Large intestine (tissue), 12 donors: ENCODE measurements at places on chromosomes 6 and 20. TPM values are rescaled to one million over a fixed set of nuclear protein-coding genes. Genes with fewer than 3 reads are reported as not detected.

GRCh38 chr6:169912266-169913095, 161.1 kb downstream of the ERMARD start:
- no peaks in the 10 kb centered on the region for H3K4me1 ChIP-seq
- H3K27me3 ChIP-seq: no peaks in the 10 kb centered on the region
- no peak overlapping the region for H3K27ac ChIP-seq
- DNase-seq: no peak

The NUP153 gene
- 32.2 TPM for polyA plus RNA-seq

- no peaks in the 10 kb centered on the region for H3K36me3 ChIP-seq
- no peak overlapping the region for H3K27ac ChIP-seq
- H3K4me3 ChIP-seq: no peak overlapping the region
- H3K4me1 ChIP-seq: no peaks in the 10 kb centered on the region
- DNase-seq: no peak
- H3K27me3 ChIP-seq: no peaks in the 10 kb centered on the region
These were observed 91.9 kb upstream of the TMEM30A start for GRCh38 chr6:75376347-75377024.

DNA sequence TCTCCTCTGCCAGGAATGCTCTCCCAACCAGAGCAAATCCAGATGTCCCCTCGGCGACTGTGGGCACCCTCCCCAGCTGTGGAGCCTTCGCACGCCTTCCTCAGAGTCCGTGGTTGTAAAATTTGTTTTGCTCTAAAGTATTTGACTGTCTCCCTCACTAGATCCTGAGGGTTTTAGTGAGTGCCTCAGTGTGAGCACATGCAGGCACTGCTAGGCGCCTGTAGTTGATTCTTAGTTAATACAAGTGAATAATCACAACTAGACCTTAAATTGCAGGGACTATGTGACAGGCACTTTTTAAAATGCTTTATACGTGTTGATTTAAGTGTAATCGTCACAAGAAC, 680 bp upstream of the MTCH1 start:
- H3K4me3 ChIP-seq: peak overlapping the region; percentile 63
- H3K27me3 ChIP-seq: no peaks in the 10 kb centered on the region
- H3K4me1 ChIP-seq: peaks cover 11% of the 10 kb centered on the region

The OOEP gene
- polyA plus RNA-seq: 0.43 TPM

The SLC22A2 gene
- 0.04 TPM for polyA plus RNA-seq

The PDE7B gene
- polyA plus RNA-seq: 1.3 TPM

GRCh38 chr6:22024973-22025467, 271.8 kb downstream of the PRL start:
- no peak overlapping the region for H3K4me3 ChIP-seq
- no peaks in the 10 kb centered on the region for H3K27me3 ChIP-seq
- peaks cover 5% of the 10 kb centered on the region for H3K4me1 ChIP-seq
- H3K36me3 ChIP-seq: no peaks in the 10 kb centered on the region
- H3K27ac ChIP-seq: peak overlapping the region; percentile 9

The MUC21 gene
- not detected for polyA plus RNA-seq

DNA sequence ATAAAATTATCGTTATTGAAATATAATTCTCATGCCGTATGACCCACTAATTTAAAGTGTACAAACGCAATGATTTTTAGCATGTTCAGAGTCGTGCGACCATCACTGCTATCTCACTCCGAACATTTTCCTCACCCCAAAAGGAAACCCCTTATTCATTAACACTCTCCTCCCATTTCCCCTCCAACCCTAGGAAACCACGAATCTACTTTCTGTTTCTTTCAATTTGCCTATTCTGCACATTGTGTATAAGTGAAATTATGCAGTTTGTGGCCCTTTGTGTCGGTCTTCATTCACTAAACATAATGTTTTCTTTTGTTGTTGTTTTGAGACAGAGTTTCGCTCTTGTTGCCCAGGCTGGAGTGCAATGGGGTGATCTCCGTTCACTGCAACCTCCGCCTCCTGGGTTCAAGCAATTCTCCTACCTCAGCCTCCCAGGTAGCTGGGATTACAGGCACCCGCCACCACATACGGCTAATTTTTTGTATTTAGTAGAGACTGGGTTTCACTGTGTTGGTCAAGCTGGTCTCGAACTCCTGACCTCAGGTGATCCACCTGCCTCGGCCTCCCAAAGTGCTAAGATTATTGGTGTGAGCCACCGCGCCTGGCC, 99.7 kb upstream of the ZNF217 start:
- no peaks in the 10 kb centered on the region for H3K36me3 ChIP-seq
- no peak overlapping the region for H3K27ac ChIP-seq
- H3K4me1 ChIP-seq: no peaks in the 10 kb centered on the region
- H3K27me3 ChIP-seq: no peaks in the 10 kb centered on the region
- H3K4me3 ChIP-seq: no peak overlapping the region

The MAS1 gene
- 0.01 TPM for polyA plus RNA-seq

The EDN1 gene
- polyA plus RNA-seq: 36.4 TPM

DNA sequence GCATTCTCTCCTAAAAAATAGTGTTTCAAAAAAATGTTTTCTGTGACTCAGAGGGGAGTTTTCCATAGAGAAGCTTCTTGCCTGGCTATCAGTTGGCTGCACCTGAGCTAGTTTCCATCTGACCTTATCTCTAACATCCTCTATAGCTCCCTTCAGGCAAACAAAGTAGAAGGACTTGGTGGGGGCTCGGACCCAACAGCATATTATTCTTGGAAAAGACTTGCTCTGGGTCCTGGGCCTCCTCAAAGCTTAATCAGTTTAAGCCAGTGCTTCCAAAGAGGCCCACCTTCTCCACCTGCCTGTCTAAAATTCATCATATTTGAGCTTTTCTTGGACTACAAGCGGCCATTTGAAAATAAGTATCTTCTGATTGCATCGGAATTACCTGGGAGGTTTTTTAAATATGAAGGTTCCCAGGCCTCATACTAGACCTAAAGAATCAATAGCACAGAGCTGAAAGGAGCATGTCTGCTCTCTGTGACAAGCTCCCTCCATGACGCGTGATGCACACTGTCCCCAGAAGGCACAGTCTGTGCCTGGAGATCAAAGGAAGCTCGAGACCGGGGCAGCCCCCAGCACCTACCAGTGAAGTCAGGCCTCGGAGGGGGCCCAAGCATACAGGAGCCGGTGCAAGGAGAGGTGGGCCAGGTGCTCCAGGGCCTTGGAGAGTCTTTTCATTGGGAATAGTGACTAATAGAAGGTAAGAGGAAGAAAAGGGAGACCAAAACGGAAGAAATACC, 80.6 kb upstream of the HIVEP1 start:
- DNase-seq: no peak
- no peaks in the 10 kb centered on the region for H3K27me3 ChIP-seq
- H3K36me3 ChIP-seq: no peaks in the 10 kb centered on the region
- no peak overlapping the region for H3K4me3 ChIP-seq
- no peak overlapping the region for H3K27ac ChIP-seq
- H3K4me1 ChIP-seq: no peaks in the 10 kb centered on the region

DNA sequence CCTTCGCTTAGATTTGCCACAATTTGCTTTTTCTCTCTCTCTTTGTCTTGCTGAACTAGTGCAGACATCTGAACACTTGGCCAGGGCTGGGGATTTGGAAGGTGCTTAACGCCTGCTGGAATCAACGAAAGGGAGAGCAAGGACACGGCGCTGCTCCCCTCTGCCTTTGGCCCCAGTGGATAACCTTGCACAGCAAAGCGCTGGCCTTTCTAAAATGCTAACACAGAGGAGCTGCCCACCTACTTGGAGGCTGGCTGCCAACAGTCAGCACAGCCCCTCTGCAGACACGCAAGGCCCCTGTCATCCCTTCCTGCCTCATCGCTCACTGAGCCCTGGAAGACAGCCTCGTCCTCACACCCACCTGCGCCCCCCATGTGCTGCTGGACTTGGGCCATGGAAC, 37.5 kb downstream of the C20orf203 start:
- H3K4me1 ChIP-seq: no peaks in the 10 kb centered on the region
- H3K4me3 ChIP-seq: no peak overlapping the region
- no peak overlapping the region for H3K27ac ChIP-seq
- no peaks in the 10 kb centered on the region for H3K36me3 ChIP-seq
- no peak for DNase-seq

GRCh38 chr20:36572701-36573102, 695 bp upstream of the TGIF2 start:
- peaks cover 6% of the 10 kb centered on the region for H3K36me3 ChIP-seq
- H3K4me3 ChIP-seq: peak overlapping the region; percentile 60
- H3K27me3 ChIP-seq: no peaks in the 10 kb centered on the region
- peaks cover 35% of the 10 kb centered on the region for H3K4me1 ChIP-seq
- peak; percentile 62 for DNase-seq

The CPXM1 gene
- 28.6 TPM for polyA plus RNA-seq

DNA sequence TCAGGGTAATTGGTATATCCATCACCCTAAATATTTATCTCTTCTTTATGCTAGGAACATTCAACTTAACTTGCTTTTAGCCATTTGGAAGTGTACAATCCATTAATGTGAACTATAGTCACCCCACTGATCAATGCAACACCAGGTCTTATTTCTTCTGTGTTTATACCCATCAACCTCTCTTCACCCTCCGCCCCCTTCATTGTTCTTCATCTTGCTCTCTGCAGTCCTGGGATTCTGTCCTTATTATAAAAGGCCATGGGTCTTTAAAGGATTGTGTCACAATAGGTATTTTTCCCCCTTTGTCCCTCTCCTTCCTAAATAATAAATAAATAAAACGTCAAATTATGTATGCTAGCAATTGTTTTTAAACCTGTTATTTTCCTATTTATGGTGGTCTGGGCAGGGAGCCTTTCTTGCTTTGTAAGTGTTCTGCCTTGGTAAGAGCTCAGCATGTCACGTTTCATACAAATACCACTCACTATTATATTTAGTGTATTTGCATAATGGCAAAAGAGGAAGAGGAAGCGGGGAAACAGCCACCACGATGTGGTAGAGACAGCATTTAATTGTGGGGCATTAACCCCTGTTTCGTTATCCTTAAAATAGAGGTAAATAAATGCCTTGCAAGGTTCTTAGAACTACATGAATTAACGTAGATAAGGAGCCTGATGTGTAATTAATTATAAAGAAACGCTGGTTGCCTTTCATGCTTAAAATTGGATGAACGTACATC, 1.9 kb downstream of the ABRACL start:
- peaks cover 4% of the 10 kb centered on the region for H3K4me1 ChIP-seq
- no peaks in the 10 kb centered on the region for H3K27me3 ChIP-seq
- peaks cover 13% of the 10 kb centered on the region for H3K36me3 ChIP-seq
- H3K4me3 ChIP-seq: peak overlapping the region; percentile 89
- DNase-seq: no peak

GRCh38 chr6:112044856-112045255, 9.0 kb upstream of the CCN6 start:
- H3K27ac ChIP-seq: no peak overlapping the region
- H3K36me3 ChIP-seq: no peaks in the 10 kb centered on the region
- DNase-seq: no peak

DNA sequence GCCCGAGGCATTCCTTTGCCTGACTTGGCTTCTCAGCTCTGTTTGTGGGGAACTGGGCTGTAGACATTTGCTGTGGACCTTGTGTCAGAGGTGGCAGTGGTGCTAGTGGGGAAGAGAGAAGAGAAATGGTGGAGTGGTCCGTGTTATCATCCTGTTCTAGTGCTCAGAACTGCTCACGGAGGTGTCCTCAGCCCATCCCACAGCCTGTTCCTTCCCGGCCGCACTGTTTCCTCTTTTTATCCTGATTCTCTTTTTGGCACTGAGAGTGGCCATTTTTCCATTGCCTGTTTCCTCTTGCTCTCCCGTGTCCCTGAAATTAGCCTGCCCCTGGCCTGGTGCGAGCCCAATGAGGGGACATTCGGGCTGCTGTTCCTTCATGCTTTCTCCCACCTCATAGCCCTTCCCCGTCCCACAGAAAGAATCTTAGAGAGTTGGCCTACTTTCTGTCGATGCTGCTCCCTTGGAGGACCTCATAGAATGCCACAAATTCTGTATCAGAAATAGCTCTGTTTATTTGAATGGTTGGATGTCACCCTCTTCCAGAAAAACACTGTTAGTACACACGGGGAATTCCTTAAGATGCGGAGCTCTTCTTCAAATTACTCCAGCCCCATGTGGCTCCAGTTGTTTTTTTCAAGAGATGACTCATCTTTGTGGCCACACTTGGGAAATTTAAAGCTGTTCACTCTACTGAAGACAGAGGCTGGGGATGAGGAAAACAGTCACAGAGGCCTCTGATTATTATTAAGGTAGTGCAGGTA, 26.1 kb downstream of the FARS2 start:
- H3K27ac ChIP-seq: no peak overlapping the region
- H3K4me3 ChIP-seq: no peak overlapping the region
- DNase-seq: no peak
- H3K27me3 ChIP-seq: no peaks in the 10 kb centered on the region

DNA sequence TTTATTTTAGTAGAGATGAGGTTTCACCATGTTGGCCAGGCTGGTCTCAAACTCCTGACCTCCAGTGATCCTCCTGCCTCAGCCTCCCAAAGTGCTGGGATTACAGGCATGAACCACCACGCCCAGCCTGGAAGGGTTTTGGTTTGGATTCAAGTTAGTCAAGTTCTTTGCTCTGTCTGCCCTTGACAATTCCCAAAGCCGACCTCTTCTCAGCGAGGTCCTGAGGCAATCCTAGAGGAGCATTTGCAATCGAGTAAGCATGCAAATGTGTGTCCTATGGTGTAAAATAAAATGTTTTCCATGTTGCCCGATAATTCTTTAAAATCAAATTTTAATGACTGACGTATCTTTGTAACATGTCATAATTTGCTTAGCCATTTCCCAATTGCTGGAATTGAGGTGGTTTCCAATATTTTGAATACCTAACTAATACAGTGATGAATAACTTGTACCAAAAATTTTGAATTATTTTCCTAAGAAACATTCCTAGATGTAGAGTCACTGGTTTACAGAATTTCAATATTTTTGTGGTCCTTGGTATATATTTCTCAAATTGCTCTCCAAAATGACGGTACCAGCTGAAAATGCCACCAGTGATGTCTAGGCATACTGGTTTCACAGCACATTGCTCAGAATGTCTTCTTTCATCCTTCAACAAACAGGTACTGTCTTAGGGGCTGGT, 38.7 kb downstream of the GTF2H5 start:
- H3K4me3 ChIP-seq: no peak overlapping the region
- no peaks in the 10 kb centered on the region for H3K27me3 ChIP-seq
- DNase-seq: no peak
- no peaks in the 10 kb centered on the region for H3K36me3 ChIP-seq
- H3K27ac ChIP-seq: no peak overlapping the region

DNA sequence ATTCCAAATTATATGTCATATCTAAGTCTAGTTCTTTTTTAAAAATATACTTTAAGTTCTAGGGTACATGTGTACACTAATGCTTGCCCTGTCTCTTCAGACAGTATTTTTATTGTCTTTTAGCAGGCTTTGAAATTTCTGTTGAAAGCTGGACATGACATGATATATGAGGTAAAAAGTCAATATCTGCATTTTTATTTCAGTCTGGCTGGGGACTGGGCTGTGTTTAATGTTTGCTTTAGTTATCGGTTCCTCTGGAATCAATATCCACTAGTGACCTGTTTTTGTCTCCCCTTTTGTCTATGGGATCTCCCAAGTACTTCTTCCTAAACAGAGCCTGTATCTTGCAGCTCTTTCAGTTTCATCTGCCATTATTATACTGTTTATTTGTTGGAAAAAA, 786.2 kb upstream of the GJE1 start:
- no peak for DNase-seq
- no peaks in the 10 kb centered on the region for H3K27me3 ChIP-seq
- H3K27ac ChIP-seq: no peak overlapping the region
- no peaks in the 10 kb centered on the region for H3K36me3 ChIP-seq
- no peak overlapping the region for H3K4me3 ChIP-seq

- H3K27ac ChIP-seq: no peak overlapping the region
- no peak overlapping the region for H3K4me3 ChIP-seq
- DNase-seq: no peak
- H3K27me3 ChIP-seq: no peaks in the 10 kb centered on the region
These were observed 44.4 kb downstream of the ARHGAP18 start for GRCh38 chr6:129665555-129665954.

The HLA-DMB gene
- 23.9 TPM for polyA plus RNA-seq

GRCh38 chr20:32288225-32288849, 10.9 kb downstream of the KIF3B start:
- no peak overlapping the region for H3K4me3 ChIP-seq
- H3K27me3 ChIP-seq: no peaks in the 10 kb centered on the region
- peaks cover 7% of the 10 kb centered on the region for H3K36me3 ChIP-seq
- no peak for DNase-seq
- peaks cover 48% of the 10 kb centered on the region for H3K4me1 ChIP-seq
- peak overlapping the region; percentile 86 for H3K27ac ChIP-seq
